DMS 273 treated with DMSO at 0.1 percent for 48 hours (cell line): ENCODE measurements at places on chromosomes 3 and 15.

DNA sequence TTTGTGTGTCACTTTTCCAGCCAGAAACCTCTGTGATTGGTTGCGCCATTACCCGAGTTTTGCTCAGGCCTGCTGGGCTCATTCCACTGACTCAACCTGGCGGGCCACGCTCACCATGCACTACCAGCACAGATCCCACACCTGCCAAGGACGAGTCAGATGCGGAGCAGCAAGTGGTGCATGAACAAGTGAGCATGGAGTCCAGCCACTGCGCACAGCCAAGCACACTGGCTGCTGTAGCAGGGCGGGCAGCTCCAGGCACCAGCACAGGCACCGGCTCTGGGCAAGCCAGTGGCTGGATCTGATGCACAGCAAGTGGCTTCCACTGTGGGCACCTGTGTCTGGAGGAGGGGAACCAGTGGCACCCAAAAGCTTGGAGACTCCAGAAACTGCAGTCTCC is 110.4 kb downstream of the CBLB start:
- no peak for DNase-seq

- DNase-seq, result no peak
Measured at GRCh38 chr3:62088472-62089104, 284.8 kb downstream of the FEZF2 start.

GRCh38 chr15:59420986-59421618 is 16.9 kb upstream of the FAM81A start:
- DNase-seq, result no peak

DNA sequence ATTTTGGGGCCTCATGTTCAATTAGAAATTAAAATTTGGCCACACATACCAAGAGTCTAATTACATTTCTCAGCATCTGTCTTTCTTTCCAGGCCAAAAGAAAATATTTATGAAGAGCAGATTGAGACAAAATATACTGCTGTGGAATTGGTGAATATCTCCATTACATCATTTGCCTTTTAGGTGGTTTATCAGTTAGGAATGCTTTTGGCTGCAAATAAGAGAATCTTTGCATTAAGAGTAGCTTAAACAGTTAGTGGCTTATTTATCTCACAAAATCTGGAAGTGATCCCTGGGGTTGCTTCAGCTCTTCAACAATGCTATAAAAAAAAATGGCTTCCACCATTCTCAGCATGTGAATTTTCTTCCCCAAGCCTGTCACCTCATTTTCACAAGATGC is 308.7 kb downstream of the MAGI1 start:
- DNase-seq, result no peak

GRCh38 chr15:66254089-66254950 is 770 bp upstream of the MEGF11 start:
- no peak for DNase-seq

DNA sequence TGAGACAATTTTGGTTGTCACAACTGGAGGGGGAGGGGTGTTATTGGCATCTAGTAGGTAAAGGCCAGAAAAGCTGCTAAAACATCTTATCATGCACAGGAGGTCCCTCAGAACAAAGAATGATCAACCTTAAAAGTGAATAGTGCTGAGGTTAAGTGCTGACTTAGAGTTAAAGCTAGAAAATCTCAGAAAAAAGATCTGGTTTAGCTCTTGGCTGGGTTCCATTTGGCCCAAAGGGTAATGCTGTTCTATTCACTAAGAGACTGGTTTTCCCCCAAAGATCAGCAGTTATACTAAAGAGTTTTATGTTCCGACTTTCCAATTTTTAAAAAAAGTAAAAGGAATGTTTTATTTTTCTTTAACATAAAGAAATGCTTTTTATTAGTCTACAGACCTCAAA is 15.6 kb downstream of the DCBLD2 start:
- DNase-seq, result no peak

DNA sequence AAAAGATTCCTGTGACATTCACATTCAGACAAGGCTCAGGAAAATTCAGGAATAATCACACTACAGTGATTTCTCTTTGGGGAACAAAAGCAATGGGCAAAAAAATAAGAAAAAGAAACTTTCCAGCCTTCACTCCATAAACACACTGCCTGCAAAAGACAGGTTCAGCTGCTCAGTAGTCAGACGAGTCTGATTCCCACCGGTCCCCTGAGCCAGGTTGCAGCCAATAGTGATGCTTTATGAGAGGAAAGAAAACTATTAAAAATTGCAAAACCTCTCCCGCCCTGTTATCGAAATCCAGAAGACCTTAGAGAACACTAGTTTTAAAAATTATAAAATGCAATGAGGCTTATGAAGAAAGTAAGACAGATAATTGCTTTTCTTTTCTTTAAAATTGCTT is 8.5 kb downstream of the PLCH1 start:
- no peak for DNase-seq

GRCh38 chr3:37395286-37395685 is 220.9 kb upstream of the LRRFIP2 start:
- DNase-seq, result no peak

DNA sequence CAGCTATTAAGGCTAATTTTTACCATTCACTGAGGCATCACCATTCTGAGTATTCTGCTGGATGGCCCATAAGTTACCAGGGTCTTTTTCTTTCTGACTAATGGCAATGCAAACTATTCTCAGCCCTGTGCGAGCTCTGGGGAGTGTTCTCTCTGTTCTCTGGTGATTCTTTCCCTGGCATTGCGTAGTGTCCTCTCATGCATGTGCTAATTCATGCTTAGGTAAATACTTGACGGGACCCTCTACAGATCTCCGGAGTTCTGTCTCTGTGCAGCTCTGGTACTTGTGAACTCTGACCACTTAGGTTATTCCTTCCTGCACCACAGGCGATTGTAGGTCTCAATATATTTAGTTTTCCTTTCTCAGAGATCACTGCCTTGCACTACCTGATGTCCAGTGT is 34.8 kb downstream of the UBE2E1 start:
- DNase-seq, result no peak

GRCh38 chr3:160368804-160369203 is 30.2 kb downstream of the IFT80 start:
- no peak for DNase-seq

DNA sequence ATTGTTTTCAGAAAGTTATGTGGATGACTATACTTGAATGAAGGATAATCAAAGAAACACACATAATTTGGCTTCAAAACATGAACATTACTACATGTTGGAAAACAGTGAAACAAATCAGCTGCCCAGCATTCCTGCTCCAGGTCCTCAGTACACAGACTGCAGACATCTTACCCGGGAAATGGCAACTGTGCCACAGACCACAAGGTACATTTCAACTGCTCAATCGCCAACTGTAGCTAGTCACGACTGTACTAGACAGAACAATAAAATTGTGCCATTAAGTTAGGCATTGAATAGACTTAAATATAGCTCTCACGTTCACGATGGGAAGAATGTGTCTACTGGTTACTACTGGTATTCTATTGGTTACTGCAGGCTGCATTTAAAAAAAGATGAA is 5.0 kb downstream of the NAA50 start:
- DNase-seq, result no peak

GRCh38 chr15:56767315-56767714 is 34.0 kb upstream of the ZNF280D start:
- no peak for DNase-seq

DNA sequence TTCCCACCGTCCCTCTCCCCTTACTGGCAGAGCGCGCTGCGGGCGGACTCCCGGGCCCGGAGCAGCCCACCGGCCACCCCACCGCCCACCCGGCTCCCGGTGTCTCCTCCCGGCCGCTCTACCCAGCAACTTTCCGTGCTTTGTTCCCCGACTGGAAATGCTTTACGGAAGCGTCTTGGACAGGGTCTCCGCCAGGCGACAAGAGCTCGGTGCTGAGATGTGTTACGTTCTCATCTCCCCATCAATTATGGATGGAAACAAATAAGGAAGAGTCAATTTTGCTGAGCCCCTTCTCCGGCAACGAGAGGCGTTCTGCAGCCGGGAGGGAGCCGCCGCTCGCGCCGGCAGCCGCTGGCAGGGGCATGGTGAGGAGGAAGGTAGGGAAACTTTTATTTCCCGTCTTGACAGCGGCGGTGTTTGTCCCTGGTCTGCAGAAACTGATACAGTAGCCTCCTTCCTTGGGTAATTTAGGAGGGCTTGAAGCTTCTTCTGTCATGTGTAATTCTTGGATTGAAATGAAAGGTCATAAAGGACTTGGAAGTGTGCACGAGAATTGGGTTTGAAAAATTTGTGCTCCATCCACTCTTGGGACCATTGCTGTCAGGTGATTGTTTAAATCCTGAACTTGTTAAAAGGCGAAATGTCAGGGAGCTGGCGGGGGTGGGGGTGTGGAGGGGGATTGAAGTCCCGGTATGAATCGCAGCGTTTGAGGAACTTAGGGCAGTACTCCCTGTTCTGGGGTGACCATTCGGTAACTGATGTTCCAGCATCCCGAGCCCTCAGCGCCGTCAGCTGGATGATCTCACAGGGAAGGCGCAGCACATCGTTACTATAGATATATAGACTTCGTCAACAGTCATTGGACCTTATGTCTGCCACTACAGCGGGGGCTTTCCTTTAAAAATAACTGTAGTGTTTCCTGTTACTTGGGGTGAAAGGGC is 1.5 kb downstream of the SEMA6D start:
- no peak for DNase-seq

- DNase-seq, result no peak
Measured at GRCh38 chr3:46070595-46071093, 43.4 kb upstream of the XCR1 start.
